ENCODE measurements at places on chromosomes 4 and X.

GRCh38 chrX:40040686-40041461, 56.9 kb downstream of the BCOR start:
- DNase-seq: no peak

GRCh38 chr4:1172971-1173757, 781 bp upstream of the SPON2 start:
- no peak for DNase-seq

DNA sequence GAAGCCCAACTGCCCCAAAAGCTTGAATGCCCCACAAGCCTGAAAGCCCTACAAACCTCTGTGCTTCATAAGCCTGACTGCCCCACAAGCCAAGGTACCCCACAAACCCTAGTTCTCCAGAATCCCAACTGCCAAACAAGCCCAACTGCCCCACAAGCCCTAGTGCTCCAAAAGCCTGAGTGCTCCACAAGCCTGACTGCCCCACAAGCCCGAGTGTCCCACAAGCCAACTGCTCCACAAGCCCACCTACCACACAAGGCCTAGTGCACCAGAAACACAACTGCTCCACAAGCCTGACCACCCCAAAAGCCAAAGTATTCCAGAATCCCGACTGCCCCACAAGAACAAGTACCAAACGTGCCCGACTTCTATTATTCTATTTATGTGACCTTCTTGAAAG, 13.6 kb upstream of the HSFX3 start:
- no peak for DNase-seq

DNA sequence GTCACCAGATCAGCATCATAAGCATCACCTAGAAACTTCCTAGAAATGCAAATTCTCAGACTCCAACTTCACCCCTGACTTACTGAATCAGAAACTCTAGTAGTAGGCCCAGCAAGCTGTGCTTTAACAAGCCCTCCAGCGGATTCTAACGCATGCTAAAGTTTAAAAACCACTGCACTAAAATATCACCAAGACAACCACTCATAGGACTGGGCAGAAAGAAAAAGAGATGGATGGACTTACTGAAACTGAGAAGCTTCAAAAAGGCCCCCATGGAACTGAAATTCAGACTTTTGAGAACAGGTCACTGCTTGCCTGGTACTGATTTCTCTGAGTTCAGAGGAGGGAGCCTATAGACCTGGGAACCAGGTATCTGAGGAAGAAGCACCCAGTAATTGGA, 40.1 kb downstream of the FAM241A start:
- no peak for DNase-seq

DNA sequence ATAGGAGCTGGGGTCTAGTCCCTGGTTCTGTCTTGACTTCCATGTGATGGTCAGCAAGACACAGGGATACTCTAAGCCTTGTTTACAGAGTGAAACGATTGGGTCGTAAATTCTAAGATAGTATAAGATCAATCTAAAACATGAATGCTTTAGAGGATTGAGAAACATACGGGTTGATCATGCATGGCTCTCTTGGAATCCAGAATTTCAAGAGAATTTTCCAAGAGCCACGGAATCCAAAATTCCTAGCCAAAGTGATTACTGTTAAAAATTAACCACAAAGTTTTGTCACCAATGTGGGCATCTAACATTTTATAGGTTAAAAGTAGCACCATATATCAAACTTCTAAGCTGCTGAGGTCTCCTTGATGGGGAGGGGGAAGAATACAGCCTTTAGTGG, 16.5 kb downstream of the HS3ST1 start:
- DNase-seq: no peak

DNA sequence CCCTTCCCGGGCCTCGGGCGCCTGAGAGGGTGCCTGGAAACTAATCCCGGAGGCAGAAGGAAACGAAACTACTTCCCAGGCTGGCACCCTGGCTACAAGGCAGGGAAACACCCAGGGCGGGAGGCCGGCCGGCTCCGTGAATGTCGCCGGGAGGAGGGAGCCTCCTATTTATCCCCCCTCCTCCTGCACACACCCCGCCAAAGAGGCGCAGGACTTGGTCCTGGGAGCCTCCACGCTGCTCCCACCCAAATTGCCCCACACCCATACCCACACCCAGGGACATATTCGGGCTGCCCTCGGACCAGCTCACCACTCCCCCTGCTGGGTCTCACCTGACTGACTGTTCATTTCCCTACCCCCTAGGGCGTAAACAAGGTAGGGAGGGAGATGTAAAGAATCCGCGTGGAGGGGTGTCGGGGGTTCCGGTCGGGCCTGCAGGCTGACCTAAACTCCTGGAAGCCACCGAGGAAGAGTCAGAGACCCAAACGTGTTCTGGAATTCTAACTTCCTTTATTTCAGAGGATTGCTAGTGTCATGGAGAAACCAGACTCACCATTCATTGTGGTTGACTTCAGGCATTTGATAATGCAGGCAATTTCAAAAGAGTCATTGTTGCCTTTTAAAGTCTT, at the start of gene BTC:
TSS of gene BTC (minus strand) at position 142 of the 629 bp plus-strand sequence. CDS start 198 bp downstream, outside the sequence.
- DNase-seq: no peak

DNA sequence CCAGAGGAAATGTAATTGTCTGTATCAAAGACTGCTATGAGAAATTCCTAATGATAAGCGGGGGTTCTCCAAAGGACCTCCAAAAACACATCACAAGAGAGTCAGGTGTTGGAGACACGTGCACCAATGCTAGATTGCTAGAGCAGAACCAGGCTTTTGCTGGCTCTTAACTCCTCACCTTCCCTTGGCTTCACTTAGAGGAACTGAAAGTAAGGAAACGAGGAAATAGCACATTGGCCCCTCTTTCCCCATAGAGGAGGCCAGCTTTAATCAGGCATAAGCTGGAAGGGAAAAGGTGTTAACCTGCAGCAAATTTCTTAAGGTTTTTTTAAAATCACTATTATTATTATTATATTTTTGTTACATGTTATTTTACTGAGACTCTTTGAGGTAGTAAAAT, 13.6 kb downstream of the OTC start:
- DNase-seq: no peak

GRCh38 chrX:131703646-131704045, 159.8 kb downstream of the OR13H1 start:
- no peak for DNase-seq

GRCh38 chrX:72271091-72271788, 5.8 kb downstream of the RPS4X start:
- no peak for DNase-seq

DNA sequence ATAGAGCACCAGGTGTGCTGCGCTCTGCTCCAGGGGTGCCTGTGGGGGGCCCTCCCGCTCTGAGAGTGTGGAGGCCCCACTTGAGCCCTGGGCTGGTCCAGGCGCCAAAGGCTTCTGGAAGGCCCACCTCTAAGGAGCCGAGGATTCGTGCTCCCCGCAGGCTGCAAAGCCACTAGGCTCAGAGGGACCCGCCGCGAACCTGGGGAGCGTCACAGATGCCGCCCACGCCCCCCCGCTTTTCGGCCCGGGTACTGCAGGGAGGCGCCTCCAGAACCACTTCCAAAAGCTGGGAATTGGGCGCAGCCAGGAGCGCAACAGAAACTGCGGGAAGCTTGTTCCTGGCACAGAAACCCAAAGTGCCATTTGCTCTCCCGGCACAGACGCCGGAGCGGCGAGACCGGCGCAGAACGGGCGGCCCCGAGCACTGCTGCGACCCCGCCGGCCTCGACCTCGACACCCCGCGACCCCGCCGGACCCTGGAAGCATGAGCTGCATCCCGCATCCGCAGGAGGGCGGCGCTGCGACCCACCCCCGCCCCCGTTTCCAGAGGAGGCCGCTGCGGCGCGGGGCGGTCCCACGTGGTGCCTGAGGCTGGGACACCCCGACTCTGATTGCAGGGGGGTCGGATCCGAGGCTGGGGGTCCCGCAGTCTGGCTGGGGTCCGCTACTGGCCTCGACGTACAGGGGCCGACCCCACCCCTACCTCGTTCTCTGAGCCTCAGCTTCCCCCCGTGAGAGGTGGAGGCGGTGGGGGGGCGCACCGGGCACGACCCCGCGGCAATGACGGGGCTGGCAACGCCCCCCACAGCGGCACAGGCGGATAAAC, 30.8 kb downstream of the CPLX1 start:
- no peak for DNase-seq

GRCh38 chr4:122086338-122087065, 65.6 kb upstream of the BLTP1 start:
- DNase-seq: no peak

GRCh38 chr4:104524591-104524990, 29.9 kb upstream of the CXXC4 start:
- no peak for DNase-seq

DNA sequence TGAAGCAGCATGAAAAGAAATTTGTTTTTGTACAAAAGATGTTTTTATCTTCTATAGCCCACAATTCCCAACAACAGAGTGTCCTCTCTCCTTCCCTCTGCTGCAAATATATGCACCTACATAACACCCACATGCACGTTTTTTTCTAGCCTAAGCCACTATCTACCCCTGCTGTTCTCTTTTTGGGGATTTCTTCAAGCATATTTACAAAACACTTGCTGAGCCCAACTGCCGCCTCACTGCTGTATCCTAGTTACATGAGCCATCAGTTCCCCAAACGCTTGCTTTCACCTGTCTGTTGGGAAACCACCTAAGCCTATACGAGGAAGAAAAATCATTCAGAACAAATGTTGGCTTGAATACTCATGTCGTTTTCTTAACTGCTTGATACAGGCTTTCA, 127.2 kb downstream of the CHRNA9 start:
- no peak for DNase-seq

- DNase-seq: no peak
These were observed 110.1 kb downstream of the NHSL2 start for GRCh38 chrX:72020788-72021187.

DNA sequence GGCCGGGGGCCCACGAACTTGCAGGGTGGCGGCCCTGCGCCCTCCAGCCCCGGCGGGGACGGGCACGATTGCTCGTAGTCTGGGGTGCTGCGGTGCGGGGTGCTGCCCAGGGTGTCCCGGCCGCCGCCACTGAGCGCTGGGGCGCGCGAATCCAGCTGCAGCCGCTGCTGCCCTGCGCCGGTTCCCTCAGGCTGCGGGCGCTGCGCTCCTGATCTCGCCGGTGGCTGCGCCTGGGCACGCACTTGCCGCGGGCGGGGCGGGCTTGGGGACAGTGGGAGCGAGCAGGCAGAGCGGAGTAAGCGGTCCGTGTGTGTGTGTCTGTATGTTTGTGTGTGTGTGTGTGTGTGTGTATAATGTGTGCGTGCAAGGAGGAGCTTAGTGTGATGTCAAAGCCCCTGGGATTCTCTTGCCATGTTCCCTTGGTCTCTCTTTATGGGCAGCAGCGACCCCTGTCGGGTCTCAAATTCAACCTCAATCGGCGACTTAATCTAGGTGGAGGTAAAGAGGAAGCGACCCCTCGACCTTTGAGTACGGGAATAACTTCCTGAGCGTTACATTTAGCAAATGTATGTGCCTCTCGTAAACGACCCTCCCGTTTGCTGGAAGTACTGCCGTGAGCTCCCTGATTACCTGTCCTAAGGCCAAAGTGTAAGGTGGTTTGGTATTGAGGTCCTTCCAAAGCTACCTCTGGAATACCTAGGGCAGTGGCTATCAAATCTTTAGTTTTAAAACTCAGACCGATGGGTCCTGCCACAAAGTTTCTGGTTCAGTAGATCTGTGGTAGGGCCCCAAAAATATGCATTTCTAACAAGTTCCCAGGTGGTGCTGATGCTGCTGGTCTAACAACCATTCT, at the start of gene RNF150:
TSS of gene RNF150 (minus strand) at position 324 of the 853 bp plus-strand sequence.
- peak; percentile 42 for DNase-seq

DNA sequence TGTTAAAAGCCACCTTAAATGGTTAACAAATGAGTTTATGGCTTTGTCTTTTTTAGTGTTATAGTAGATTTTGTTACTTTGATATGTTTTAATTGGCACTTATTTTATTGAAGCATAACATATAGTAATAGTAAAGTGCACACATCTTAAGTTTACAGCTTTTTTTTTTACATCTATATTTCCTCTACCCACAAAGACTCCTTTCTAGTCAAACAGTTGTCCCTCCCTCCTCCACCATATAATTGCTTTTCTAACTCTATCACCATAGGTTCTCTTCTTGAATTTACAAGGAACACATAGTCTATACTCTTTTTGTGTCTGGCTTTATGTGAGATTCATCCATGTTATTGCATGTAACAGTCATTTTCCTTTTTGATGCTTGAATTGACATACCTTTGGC, 71.5 kb downstream of the PDK3 start:
- DNase-seq: no peak

DNA sequence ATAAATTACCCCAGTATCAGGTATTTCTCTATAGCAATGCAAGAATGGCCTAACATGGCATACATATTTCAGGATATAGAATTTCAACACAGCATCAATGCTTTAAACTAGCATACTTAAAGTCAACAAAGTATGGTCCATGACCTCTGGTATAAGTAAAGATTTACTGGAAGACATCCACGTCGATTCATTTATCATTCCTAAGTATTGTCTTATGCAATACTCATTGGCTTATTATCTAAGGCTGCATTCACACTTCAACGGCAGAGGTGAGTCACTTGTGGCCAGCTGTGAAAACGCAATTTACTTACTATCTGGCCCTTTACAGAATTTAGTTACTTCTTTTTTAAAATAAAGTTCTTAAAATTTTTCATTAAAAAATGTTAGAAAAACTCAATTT, 42.6 kb downstream of the ADGRA3 start:
- no peak for DNase-seq

DNA sequence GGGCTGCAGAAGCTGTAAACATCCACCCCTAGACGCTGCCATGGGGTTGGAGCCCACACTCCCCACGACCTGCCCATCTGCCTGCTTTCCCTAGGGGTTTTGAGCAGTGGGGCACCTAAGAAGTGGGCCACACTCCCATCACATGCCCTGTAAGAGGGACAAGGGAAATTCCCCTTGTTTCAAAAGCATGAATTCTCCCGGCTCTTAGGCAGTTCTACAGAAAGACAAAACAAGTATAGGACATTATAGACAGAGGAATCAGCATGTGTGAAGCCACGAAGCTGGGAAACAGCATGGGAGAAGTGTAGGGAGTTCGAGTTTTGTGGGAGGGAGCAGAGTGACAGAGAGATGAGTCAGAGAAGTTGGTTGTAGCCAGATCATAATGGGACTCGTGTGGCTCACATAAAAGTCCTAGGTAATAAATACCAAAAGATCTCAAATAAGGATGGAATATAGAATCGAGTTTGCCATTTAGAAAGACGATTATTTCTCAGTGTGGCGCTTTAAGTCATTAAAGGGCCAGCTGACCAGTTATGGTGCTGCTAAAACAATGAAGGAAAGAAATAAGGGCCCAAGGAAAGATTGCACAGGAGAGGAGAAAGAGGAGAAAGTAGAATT, 23.9 kb downstream of the APOO start:
- DNase-seq: no peak

DNA sequence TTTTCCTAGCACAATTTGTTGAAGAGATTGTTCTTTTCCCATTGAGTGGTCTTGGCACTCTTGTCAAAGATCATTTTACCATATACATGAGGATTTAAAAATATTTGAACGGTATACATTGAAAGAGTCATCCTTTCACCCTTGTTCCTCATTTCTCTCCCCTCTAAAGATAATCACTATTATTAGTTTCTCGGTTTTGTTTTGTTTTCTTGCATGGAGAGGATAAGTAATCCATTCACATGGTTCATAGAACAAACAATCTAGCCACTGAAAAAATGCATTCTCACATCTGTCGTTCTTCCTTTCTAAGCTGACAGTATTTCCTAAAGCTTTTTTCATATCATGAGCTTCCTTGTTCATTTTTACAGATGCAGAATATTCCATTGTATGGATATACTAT, 39.2 kb upstream of the MSMO1 start:
- DNase-seq: no peak
